ENCODE measurements at places on chromosomes 5 and 9.

GRCh38 chr5:110896901-110897300 is 158.1 kb downstream of the SLC25A46 start:
- DNase-seq = no peak

GRCh38 chr5:150791536-150791935 is 13.0 kb downstream of the SMIM3 start:
- DNase-seq = no peak

DNA sequence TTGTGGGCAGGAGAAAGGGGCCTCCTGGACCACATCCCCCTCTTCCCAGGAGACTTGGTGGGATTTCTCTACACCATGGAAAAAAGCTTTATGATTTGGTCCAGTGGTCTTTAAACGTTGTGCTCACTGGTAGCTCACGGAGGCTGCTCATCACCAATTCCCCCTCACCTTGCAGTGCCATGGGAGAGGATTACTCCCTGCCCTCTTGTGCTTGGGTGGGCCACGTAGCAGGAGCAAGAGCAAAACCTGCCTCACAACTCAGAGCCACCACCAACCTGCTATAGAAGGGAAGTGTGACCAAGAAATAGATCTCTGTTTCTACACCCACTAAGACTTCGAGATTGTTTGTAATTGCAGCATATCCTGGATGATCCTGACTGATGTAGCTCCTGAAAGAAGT is 42.2 kb upstream of the N4BP3 start:
- DNase-seq = no peak

- DNase-seq = no peak
Measured at GRCh38 chr5:6372251-6373080, 5.9 kb downstream of the MED10 start.

GRCh38 chr5:99936911-99937310 is 598.3 kb upstream of the FAM174A start:
- no peak for DNase-seq

DNA sequence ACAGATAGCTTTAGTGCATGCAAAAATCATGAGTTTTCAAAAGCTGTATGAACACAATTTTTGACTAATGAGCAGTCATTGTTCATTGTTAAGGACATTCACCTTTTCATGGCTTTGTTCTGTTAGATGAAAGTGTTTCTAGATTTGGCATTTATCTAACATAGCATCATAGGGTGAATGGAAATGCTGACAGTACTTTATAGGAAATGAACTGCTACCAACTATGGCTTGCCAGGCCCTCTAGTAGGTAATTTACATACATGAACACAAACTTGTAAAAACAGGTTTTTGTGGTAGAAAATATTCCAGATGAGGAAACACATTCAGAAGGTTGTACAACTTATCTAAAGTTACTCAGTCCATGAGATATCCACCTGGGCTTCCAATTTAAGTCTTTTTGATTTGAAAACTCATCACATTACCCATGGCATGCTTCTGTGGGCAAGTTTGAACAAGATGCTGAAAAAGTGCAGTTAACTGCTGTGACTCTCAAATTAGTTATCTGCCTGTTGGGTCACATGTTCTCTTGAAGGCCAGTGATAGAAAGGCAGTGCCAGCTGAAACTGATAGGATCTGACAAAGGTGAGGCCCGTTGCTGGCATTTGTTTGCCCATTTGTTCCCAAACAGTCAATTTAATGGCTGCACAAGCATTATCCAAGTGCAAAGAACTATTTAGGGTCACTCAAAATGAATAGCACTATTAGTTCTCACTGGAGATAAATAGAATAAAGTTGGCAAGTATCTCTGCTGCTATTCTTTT is 399.1 kb downstream of the MAN2A1 start:
- DNase-seq = no peak

DNA sequence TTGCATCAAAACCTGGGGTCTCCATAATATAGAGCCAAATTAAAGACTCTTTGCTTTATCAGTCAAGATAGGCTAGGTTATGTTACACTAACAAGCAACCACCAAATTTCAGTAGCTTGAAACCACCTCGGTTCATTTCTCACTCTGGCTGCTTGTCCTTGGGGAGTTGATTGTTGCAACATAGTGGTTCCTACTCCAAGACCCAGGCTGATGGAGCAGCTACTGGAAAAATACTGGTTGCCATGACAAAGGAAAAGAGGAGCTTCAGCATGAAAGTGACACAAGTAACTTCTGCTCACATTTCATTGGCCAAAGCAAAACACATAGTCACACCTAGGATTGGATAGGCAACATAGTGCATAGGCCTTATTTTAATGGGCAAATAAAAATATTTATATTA is 18.5 kb upstream of the RCL1 start:
- no peak for DNase-seq

- DNase-seq = no peak
Measured at GRCh38 chr5:90356176-90356575, 53.4 kb downstream of the CETN3 start.

- no peak for DNase-seq
Measured at GRCh38 chr5:150931368-150931965, 26.7 kb upstream of the ZNF300 start.

- no peak for DNase-seq
Measured at GRCh38 chr9:83006378-83006777, 56.6 kb downstream of the RASEF start.

- DNase-seq = no peak
Measured at GRCh38 chr5:125410537-125411070, 664.2 kb upstream of the ZNF608 start.

- DNase-seq = no peak
Measured at GRCh38 chr5:152259702-152260101, 145.4 kb downstream of the NMUR2 start.

DNA sequence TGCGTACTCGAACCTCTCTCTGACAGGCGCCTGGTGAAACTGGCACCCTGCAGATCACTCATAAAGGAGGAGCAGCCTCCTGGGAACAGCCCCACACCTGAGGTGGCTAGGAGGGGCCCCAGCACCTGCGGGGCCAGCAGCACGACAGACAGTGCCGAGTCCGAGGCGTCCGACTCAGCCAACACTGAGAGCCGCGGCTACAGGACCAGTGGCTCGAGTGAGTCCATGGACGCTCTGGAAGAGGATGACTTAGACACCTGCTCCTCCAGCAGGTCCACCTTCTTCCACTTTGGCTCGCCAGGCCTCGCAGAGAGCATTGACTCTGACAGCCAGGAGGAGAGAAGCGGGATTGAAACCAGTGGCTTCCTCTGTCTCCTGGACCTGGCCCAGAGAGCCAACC is 13.5 kb upstream of the TRMT10B start:
- no peak for DNase-seq

- DNase-seq = no peak
Measured at GRCh38 chr9:106896695-106897094, 33.7 kb downstream of the ZNF462 start.

GRCh38 chr5:170333161-170333910 is 35.8 kb upstream of the LCP2 start:
- peak; percentile 43 for DNase-seq

DNA sequence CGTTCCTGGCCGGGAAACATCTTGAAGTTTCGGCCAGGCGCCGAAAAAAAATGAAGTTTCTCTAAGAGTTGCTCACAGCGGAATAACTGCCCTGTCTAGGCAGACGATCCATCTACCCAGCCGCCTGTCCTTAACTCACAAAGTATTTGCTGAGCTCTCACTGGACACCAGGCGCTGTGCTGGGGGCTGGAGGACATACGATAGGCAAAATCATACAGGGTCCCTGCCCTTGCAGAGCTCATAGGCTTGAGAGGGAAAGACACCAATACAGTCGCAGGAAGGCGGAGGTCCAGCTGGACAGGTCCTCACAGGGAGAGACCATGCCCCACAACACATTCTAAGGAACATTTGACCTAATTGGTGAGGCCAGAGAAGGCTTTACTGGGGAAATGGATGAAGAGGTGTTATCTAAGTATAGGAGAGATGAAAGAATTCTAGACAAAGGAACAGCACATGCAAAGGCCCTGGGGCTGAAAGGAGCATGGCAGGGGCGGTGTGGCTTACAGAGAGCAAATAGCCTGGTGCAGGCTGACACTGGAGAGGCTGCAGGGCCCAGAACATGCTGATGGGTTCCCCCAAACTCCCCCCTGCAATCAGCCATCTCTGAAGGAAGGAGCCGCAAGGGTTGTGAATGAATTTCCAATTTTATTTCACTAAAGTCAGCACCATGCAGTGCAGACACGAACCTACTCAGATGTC is 2.0 kb upstream of the MXD3 start:
- no peak for DNase-seq

DNA sequence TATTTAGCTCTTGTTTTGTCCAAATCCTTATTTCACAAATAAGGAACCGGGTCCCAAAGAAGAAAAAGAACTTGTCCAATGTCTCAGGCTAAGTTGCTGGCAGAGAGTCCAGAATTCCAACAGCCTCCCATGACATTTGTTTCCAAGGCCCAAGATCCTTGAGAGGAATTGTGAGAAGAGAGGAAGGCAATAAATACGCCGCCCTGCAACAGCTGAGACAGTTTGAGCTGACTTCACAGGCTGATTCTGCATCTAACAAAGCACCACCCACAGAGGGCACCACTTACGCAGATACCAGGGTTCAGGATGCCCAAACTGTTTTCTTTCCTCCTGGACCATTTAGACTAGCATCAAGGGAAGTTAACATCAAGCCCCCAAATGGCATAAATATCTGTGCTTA is 211.3 kb downstream of the FAM114A2 start:
- DNase-seq = no peak

DNA sequence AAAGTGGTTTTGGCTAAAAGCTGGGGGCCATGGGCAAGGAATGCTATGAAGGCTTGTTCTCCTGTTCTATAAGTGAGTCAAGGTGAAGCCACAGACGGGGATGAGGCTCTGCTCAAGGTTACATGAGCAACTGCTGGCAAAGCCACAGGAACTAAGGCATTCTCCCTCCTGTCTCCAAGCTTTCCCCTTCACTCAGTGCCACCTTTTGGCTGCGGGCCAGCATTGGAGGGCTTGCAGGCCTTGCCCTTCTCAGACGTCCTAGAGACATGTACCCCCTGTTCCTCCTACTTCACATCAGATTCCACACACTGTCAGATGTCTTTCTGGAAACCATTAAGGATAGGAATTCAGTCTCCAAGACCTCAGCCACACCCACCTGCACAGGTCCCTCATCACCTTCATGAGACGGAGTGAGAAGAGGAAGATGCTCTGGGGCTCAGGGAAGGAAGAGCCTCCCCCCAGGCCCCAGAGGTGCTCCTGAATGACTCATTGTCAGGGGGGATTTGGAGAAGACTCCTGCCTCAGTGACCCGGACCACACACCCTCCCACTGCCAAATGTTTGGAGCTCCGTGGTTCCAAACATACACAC is 20.5 kb upstream of the MEIKIN start:
- DNase-seq = no peak

- DNase-seq = no peak
Measured at GRCh38 chr5:145806923-145807322, 28.2 kb downstream of the PRELID2 start.

All from NCI-H510A treated with DMSO at 0.1 percent for 48 hours (cell line).